ENCODE measurements at places on chromosomes 6 and 20.

DNA sequence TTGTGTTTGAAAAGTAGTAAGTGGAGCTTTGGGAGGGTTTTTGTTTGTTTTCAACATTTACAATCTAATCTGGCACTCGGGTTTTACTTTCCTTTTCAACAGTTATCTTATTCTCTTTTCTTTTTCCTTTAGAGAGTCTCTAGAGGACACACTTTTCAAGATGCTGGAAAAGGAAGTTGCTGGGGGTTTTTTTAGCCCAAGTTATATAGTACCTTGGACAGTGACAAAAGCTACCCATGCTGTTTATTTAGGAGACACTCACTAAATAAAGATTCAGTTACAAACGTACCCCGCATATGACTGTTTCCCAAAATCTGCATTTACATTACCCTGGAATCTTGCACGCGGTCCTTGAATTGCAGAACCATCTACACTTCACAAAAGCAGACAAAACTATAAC is 78.8 kb downstream of the MAP7 start:
- no peak for DNase-seq

- DNase-seq = no peak
Measured at GRCh38 chr6:163583558-163583957, 169.0 kb downstream of the QKI start.

GRCh38 chr6:125002406-125002741 is 40.1 kb downstream of the RNF217 start:
- DNase-seq = no peak

DNA sequence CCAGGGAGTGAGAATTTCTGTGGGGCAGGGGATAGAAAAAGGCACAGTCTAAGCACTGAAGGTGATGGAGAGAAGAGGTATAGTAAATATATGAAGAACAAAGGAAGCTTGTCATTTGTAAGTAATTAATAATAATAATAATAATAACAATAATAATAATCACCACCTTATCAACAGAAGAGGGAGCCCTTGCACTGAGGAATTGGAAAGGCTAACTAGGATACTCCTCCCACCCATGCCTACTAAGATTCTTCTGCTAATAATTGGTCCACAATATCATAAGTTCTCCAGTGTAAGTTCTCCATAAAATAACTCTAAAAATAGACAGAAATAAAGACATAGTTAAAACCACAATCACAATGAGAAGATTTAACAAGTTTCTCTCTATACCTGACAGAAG is 912 bp upstream of the OR12D3 start:
- no peak for DNase-seq

GRCh38 chr20:20215976-20216727 is 151.8 kb upstream of the INSM1 start:
- DNase-seq = peak; percentile 44

- DNase-seq = no peak
Measured at GRCh38 chr6:124960757-124961463, 1.3 kb upstream of the RNF217 start.

DNA sequence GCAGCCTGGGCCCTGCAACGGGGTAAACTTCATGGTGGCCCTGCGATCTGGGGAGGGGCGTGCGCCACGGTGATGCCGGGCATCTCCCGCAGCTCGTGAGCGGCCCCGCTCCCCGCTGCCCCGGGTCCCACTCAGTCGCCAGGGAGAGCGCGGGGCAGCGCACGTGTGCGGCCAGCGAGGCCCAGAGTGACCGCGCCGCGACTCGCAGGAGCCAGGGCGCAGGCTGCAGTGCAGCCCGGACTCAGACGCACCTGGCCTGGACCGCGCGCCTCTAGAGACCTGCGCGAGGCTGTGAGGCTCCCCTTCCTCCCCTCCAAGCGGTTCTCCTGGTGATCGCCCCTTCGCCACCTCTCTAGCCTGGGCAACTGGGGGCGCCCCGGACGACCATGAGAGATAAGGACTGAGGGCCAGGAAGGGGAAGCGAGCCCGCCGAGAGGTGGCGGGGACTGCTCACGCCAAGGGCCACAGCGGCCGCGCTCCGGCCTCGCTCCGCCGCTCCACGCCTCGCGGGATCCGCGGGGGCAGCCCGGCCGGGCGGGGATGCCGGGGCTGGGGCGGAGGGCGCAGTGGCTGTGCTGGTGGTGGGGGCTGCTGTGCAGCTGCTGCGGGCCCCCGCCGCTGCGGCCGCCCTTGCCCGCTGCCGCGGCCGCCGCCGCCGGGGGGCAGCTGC is 652 bp downstream of the BMP6 start:
- DNase-seq = no peak

GRCh38 chr6:148317739-148318138 is 24.9 kb upstream of the SASH1 start:
- no peak for DNase-seq

- DNase-seq = peak; percentile 51
Measured at GRCh38 chr6:1604158-1605003, 5.3 kb upstream of the FOXC1 start.

DNA sequence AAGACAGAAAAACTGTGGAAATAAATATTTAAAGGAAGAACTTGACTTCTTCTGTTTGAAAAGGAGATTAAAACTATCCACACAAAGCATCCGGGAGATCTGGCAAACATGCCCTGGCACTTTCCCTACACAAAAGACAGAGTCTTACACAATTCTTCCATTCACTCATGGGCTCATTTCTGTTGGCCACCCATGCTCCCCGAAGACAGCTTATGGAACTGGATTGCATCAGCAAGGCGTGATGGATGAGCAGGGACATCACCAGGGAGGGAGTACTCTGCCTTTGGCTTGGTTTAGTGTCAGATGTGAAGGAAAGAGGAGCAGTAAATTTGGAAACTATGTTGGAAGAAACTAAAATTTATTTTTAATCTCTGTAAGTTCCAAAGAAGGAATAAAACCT is 379.3 kb downstream of the CD109 start:
- DNase-seq = no peak

DNA sequence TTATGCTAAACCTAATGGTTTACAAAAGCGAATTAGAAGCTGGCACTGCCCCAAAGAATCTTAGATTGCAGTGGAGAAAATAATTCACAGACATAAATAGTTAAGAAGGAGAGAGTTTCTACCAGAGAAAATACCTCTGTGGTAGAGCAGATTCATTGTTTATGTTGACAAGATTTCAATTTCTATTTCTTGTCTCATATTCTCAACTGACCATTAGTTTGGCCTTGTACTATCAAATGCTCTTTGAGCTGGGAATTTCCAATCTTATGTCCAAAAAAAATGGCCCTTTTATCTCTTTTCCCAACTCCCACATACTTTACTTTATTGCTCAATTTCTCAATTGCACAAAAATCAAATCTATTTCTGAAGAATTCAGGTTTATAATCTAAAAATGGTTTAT is 804.1 kb upstream of the CITED2 start:
- no peak for DNase-seq

- no peak for DNase-seq
Measured at GRCh38 chr6:45436544-45437438, 59.1 kb upstream of the SUPT3H start.

- no peak for DNase-seq
Measured at GRCh38 chr6:129273161-129273560, 390.2 kb downstream of the LAMA2 start.

- no peak for DNase-seq
Measured at GRCh38 chr6:119966484-119966883, 616.9 kb upstream of the MAN1A1 start.

GRCh38 chr6:117605169-117605826 is 3.0 kb upstream of the GOPC start:
- peak; percentile 72 for DNase-seq

DNA sequence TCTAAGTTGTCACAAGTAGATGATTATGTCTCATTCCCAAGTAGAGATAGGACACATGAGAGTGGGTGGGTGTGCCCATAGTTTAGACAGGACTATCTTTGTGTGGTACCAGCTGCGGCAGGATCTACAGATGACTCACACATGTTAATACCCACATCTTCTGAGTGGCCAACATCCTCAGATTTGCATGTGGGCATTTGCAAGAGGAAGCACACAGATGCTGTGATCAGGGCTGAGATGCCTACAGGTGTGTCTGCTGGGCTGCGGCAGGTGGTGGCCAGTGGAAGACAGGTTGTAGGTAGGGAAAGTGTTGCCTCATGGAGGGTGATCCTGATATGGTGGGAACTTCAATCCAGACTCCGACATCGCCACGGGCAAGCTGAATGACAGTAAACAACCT is 50.8 kb downstream of the UTRN start:
- peak; percentile 52 for DNase-seq

DNA sequence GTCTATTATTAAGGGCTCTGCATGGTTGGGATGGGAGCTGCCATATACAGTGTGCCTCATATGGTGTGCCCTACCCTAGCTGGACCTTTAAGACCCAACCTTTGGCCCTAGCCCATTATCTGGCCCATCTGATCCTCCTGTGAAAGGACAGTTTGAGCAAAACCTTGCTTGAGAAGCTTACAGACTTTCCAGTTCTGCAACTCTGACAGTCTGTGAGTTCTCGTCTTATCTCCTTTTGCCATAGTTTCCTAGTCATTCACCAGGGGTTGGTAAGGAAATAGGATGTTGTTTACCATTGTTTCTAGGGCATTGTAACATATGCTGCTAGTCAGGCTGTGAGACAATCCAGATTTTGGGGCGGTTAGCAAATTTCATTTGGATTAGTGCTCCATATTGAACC is 17.2 kb downstream of the CTNNBL1 start:
- DNase-seq = no peak

DNA sequence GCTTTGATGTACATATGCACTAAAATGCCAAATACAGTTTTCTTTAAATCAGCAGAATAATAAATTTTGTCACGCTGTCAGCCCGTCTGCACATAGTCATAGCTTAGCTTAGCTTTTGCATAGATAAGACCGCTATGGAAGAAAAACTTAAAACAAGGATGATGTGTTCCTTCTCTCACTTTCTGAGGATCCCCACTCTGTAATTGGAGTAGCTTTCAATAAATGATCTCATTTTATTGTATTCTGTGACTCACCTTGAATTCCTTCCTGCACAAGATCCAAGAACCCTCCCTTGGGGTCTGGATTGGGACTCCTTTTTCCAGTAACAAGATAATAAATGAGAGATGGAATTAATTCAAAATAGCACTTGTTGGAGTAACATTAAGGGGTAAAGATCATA is 186.2 kb downstream of the CDH26 start:
- no peak for DNase-seq

GRCh38 chr6:30890646-30891449 is 6.5 kb downstream of the DDR1 start:
- no peak for DNase-seq

- no peak for DNase-seq
Measured at GRCh38 chr20:11624704-11625103, 293.0 kb upstream of the BTBD3 start.

DNA sequence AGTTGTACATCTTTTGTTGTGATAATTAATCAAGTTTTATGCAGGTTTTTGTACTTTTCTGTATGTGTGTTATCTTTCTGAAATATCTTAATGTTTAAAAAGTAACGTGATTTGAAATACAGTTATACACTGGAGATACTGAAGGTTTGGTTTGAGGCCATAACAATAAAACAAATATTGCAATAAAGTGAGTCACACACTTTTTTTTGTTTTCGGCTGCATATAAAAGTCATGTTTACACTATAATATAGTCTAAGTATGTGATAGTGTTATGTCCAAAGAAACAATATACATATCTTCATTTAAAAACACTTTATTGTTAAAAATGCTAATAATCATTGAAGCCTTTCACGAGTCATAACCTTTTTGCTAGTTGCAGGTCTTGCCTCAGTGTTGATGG is 473.1 kb upstream of the GJE1 start:
- no peak for DNase-seq

DNA sequence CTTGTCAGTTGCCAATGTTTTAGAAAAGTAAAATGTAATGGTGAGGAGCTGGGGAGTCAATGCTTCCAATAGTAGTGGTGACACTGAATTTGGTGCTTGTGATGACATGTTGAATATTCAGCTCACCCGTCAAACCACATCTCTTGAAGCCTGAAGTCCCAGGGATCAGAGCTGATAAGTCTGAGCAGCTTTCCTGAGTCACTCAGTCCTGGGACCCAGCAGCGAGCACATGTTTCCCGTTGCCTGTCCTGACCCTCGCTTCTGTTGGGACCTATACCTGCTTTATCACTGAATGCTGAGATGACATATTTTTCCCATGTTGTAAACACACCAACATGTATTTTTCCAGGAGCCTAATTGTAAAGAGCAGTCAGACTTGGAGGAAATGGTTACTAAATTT is 693.6 kb downstream of the QKI start:
- no peak for DNase-seq

DNA sequence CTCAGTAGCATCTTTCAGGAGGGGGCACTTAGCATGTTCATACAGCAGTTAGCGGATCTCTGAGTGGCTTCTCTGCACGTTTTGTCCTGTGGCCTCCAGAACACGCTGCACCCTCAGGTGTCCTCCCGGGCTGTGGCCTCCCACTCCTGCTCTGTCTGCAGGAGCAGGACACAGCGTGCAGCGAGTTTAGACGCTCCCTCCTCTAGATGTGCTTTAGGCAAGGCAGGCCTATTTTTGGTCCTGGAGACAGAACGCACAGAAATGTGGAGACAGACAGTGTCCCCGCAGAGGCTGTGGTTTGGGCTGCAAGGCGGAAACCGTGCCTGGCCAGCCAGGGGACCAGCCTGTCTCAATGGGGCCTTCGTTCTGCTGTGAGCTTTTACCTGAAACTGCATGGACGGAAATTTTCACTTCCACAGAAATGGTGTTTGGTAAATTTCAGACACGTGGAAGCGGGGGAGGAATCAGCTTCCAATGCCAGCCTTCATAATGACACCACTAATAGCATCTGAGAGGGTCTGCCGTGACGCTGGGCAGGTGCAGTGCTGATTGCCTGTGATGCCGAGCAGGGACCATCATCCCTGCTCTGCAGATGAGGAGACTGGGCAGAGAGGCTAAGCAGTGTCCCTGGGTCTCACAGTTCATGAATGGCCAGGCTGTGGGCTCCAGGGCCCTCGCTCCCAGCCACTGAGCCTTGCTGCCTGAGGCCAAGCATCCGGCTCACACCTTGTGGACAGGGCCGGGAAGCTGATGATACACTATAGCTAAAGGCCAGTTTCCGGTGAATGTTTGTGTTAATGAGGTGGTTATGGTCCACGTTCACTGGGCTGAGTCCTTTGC is 120.9 kb downstream of the SYCP2 start:
- no peak for DNase-seq

DNA sequence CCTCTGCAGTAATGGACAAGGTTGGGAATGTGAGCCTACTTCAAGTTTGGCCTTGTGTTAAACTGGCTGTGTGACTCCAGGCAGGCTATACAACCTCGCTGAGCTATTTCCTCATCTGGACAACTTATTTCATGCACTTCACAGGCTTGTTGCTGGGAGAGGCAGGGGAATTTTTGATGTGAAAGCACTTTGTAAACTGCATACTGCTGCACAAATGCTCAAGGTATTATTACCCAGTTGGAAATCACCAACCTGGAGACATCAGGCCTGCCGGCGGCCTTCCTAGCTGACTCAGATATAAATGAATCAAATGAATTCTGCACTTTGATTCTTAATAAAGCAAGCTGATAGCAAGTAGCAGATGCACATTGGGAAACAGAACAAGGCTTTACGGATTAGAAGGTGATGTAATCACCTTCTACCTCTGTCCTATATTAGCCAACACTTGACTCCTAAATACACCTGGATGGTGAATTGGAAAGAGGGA is 10.1 kb downstream of the JARID2 start:
- no peak for DNase-seq

Data from CD4-positive, alpha-beta T cell treated with Interleukin-4 for 1 hour (primary cell).